ENCODE measurements at places on chromosomes 6 and 20.
A peak's percentile ranks its signal among the peaks of the same experiment; 100 is the strongest.

DNA sequence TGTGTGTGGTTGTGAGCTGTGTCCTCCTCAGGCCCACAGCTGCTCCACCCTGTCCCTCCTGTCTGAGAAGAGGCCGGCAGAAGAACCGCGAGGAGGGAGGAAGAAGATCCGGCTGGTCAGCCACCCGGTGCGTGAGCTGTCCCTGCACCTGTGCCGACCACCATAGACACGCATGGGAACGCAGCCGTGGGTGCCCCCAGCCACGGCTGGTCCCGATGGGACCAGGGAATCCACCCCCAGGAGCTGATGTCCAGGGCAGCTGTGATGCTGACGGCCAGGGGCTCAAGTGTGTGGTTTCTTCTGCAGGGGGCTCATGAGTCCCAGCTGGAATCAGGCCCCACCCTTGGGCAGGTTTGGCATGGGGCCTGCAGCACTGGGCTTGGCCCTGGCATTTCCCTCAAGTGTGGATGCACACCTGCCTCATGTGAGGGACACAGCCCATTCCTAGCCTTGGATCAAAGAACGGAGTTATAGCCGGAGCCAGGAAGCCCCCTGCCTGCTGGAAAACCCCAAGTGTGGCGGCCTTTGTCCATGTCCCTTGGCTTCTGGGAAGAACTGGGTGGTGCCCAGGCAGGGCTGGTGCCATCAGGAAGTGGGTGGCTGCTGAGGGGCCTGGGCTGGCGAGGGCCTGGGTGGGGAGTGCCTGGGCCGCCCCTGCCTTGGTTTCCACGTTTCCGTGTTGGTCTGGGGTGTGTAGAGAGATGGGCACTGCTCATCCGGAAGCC lies 4.6 kb upstream of the TNFRSF6B start:
- H3K4me1 ChIP-seq = no peaks in the 10 kb centered on the region
- no peaks in the 10 kb centered on the region for H3K27me3 ChIP-seq
- H3K4me3 ChIP-seq = no peak overlapping the region
- H3K36me3 ChIP-seq = no peaks in the 10 kb centered on the region
- peak; percentile 75 for DNase-seq

- H3K4me1 ChIP-seq = no peaks in the 10 kb centered on the region
- DNase-seq = no peak
- H3K27me3 ChIP-seq = no peaks in the 10 kb centered on the region
- H3K36me3 ChIP-seq = no peaks in the 10 kb centered on the region
- H3K27ac ChIP-seq = no peak overlapping the region
Measured at GRCh38 chr6:43258807-43259686, 15.8 kb downstream of the TTBK1 start.

DNA sequence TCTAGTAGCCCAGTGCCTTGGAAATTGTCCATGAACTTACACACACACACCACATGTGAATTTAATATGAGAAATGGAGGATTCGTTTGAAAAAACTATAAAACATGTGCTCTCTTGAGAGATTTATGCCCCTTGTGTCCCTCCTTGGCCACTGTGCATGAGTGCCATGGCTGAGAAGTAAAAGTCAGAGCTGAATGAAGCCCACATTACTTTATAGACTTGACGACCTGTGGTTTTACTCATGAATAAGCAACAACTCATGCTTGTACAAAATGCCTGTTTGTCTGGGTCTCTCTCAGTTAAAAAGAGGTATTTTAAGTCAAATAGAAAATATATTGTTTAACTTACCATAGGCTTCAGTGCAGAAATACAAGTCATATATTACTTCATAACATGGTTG lies 102.7 kb downstream of the KCNQ5 start:
- no peak overlapping the region for H3K27ac ChIP-seq
- no peaks in the 10 kb centered on the region for H3K36me3 ChIP-seq
- H3K4me1 ChIP-seq = no peaks in the 10 kb centered on the region
- DNase-seq = no peak
- H3K4me3 ChIP-seq = no peak overlapping the region

- peaks cover 2% of the 10 kb centered on the region for H3K4me1 ChIP-seq
- no peak overlapping the region for H3K4me3 ChIP-seq
- no peaks in the 10 kb centered on the region for H3K27me3 ChIP-seq
- no peak for DNase-seq
- no peaks in the 10 kb centered on the region for H3K36me3 ChIP-seq
- no peak overlapping the region for H3K27ac ChIP-seq
Measured at GRCh38 chr6:56364431-56364826, 117.0 kb upstream of the COL21A1 start.

DNA sequence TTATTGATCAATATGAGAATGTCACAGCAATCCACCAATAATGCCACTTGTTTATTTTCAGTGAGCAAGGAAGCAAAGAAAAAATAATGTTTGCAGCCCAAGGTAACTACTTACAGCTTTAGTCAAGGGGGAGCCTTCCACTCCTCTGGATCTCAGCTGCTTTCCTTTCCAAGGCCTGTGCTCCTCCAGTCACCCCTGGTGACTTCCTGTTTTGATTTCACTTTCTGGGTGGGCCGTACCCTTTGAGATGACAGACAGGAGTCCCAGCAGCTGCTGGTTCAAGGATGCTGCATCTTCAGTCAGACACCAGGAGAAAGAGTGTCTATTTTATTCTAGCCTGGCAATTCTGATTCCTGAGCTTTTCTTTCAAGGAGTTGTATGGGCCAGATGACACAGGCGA lies 5.6 kb upstream of the VNN2 start:
- no peak for DNase-seq
- peaks cover 2% of the 10 kb centered on the region for H3K4me1 ChIP-seq
- H3K27ac ChIP-seq = no peak overlapping the region
- H3K4me3 ChIP-seq = no peak overlapping the region

GRCh38 chr20:48550814-48551213 lies 277.0 kb downstream of the PREX1 start:
- no peaks in the 10 kb centered on the region for H3K4me1 ChIP-seq
- no peaks in the 10 kb centered on the region for H3K36me3 ChIP-seq
- H3K27me3 ChIP-seq = no peaks in the 10 kb centered on the region
- no peak for DNase-seq

DNA sequence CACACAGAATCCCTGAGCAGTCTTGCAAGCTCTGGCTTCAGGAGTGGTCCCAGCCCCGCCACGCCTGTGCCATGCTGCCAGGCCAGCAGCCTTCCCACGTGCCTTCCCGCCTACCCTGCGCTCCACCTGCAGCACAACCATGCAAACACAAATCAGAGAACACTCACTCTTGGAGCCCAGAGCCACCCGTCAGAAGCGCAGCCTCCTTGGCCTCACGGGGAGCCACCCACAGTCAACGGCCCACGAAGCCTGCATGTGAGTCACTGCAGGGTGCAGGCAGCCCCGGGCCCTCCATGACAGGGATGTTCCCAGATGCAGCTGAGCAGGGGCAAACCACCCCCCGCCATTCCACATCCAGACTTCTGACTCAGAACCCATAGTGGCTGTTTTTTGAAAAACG lies 217.0 kb downstream of the DLL1 start:
- no peaks in the 10 kb centered on the region for H3K36me3 ChIP-seq
- no peaks in the 10 kb centered on the region for H3K27me3 ChIP-seq
- H3K4me1 ChIP-seq = no peaks in the 10 kb centered on the region

DNA sequence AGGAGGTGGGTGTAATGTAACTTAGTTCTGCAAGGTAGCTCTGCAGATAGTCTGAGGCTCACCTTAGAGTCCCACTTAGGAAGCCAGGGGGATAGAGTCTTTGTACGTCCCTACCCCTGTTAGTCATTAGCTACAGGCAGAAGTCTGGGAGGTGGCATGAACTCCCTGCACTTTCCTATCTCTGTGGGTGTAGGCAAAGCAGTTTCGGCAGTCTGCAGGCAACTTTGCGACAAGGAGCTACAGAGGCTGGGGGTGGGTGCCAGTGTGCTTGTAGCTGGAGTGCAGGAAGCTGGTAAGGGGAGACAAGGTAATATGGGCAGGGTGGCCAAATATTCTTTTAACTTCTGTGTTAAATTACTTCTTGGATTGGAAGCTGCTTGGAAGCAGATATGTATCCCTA lies 45.7 kb downstream of the NKAIN2 start:
- no peak for DNase-seq
- no peaks in the 10 kb centered on the region for H3K4me1 ChIP-seq
- no peaks in the 10 kb centered on the region for H3K27me3 ChIP-seq

- no peaks in the 10 kb centered on the region for H3K27me3 ChIP-seq
- H3K4me1 ChIP-seq = no peaks in the 10 kb centered on the region
- no peaks in the 10 kb centered on the region for H3K36me3 ChIP-seq
- no peak overlapping the region for H3K27ac ChIP-seq
- no peak for DNase-seq
- H3K4me3 ChIP-seq = no peak overlapping the region
Measured at GRCh38 chr6:106529438-106529837, 99.9 kb downstream of the RTN4IP1 start.

DNA sequence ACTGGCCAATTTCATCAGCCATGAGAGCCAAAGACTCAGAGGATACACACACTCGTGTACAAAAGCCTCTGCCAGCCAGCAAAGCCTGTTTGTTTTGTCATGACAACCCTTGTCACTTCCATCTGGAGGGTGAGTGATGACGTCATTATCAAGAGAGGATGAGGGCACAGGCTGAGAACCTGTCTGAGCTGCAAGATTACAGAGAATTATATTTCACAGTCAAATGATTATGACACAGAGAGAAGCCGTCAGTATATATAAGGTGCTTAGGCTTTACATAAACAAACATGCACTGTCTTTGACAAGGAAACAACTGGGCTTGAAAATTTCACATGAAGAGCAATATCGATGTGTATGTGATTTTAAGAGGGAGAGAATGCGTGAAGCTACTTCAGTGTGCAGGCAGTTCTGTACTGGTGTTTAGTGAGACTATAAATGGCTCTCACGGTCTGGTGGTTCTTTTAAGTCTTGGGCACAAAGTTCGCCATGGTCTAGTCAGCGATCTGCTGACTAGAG lies 36.5 kb upstream of the BCLAF1 start:
- no peak overlapping the region for H3K27ac ChIP-seq
- H3K4me3 ChIP-seq = no peak overlapping the region
- H3K36me3 ChIP-seq = no peaks in the 10 kb centered on the region
- DNase-seq = no peak
- H3K27me3 ChIP-seq = no peaks in the 10 kb centered on the region
- H3K4me1 ChIP-seq = no peaks in the 10 kb centered on the region

GRCh38 chr6:26122793-26123674 lies 35.8 kb downstream of the HFE start:
- peak overlapping the region; percentile 80 for H3K4me3 ChIP-seq
- H3K36me3 ChIP-seq = no peaks in the 10 kb centered on the region
- DNase-seq = peak; percentile 92
- H3K27me3 ChIP-seq = no peaks in the 10 kb centered on the region
- no peaks in the 10 kb centered on the region for H3K4me1 ChIP-seq

- no peaks in the 10 kb centered on the region for H3K36me3 ChIP-seq
- no peak overlapping the region for H3K4me3 ChIP-seq
- no peak overlapping the region for H3K27ac ChIP-seq
- no peak for DNase-seq
Measured at GRCh38 chr20:53176134-53176533, 204.0 kb downstream of the TSHZ2 start.

DNA sequence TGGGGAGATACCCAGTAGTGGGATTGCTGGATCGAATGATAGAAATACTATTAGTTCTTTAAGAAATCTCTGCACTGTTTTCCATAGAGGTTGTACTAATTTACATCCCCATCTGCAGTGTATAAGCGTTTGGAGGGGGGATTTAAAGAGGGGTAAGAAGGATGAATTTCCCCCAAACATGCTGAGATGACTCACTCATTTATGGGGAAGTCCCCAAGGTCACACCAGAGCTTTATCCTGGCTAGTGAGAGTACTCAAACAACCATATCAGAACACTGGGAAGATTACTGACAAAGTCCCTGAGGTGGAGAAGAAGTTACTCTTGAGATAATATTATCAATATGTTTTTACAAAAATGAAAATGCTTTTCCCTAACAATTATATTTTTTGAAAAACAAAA lies 44.0 kb downstream of the ROS1 start:
- no peaks in the 10 kb centered on the region for H3K27me3 ChIP-seq
- no peak for DNase-seq
- no peaks in the 10 kb centered on the region for H3K36me3 ChIP-seq
- H3K27ac ChIP-seq = no peak overlapping the region

GRCh38 chr6:139344186-139344963 lies 30.1 kb downstream of the CITED2 start:
- DNase-seq = no peak
- H3K36me3 ChIP-seq = no peaks in the 10 kb centered on the region
- no peaks in the 10 kb centered on the region for H3K27me3 ChIP-seq

DNA sequence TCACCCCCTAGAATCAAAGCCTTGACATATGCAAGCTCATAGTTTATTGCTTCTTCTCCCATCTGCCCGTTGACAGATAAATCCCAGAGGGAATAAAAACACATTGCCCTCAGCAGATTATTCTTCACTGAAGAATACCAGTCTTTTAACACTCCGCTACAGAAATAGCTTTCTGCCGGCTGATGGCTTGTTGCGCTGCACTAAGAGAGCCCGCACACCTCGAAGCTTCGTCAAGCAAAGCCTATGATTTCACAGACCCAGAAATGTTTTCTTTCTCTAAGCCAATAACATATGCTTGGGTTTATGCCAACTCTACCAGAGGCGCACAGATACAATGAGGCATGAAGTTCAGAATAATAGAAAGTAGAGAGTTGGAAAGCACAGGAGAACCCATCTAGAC lies 208.9 kb upstream of the FOXQ1 start:
- no peak overlapping the region for H3K27ac ChIP-seq
- H3K27me3 ChIP-seq = no peaks in the 10 kb centered on the region
- H3K4me1 ChIP-seq = no peaks in the 10 kb centered on the region
- no peak overlapping the region for H3K4me3 ChIP-seq
- no peak for DNase-seq
- H3K36me3 ChIP-seq = no peaks in the 10 kb centered on the region

DNA sequence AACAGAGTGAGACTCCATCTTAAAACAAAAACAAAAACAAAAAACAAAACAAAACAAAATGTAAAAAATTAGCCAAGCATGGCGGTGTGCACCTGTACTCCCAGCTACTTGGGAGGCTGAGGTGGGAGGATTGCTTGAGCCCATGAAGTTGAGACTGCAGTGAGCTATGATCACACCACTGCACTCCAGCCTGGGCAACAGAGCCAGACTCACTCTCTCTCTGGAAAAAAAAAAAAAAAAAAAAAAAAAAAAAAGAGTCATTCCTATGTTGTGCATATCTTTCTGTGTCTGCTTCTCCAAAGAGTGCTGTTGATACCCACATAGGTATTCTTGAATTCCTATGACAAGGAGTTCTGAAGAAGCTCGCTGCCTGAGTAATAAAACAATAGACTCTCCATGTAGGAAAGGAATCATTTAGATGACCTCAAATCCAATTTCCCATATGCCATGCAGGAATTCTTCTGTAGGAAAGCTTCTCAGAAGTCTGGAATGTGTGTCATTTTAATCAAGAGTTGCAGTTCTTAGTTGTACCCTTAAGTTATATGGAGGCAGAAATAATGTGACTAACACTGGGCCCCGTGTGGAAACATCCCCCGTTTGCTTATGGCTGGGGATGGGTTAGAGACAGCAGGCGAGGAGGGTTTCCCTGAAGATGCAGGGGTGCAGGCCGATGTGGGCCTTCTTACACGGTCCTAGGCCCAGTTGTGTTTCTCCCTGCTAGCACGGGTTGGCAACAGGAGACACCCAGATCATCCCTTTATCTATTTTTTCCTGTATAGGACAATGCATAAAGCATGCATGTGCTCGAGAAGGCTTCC lies 79.4 kb downstream of the ZDHHC14 start:
- H3K4me1 ChIP-seq = no peaks in the 10 kb centered on the region
- no peak for DNase-seq
- H3K36me3 ChIP-seq = no peaks in the 10 kb centered on the region
- no peak overlapping the region for H3K27ac ChIP-seq
